Muscle of back (tissue), 13 donors: ENCODE measurements at places on chromosomes 4 and X. TPM values are rescaled to one million over a fixed set of nuclear protein-coding genes. Genes with fewer than 3 reads are reported as not detected.

The HTN1 gene
- not detected for polyA plus RNA-seq

GRCh38 chrX:1507511-1508463 is 29.2 kb downstream of the P2RY8 start:
- DNase-seq, result no peak

The SORCS2 gene
- polyA plus RNA-seq, result 8.9 TPM

DNA sequence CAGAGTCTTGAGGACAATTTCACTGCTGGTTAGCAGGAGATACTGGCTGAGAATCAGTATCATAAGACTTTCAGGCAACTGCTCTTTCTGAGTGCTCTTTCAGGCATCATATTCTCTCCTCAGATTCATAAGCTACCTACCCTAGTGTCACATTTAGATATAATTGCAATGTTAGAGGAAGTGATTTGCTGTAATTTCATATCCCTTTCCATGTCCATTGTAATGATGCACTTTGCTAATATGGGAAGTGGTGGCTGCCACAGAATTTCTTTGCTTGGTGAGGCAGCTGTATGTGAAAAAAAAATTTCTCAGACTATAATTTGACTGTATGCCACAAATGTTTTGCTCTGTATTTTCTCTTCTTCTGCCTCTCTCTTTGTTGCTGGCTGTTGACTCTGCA is 63.3 kb downstream of the DOCK11 start:
- DNase-seq, result no peak

DNA sequence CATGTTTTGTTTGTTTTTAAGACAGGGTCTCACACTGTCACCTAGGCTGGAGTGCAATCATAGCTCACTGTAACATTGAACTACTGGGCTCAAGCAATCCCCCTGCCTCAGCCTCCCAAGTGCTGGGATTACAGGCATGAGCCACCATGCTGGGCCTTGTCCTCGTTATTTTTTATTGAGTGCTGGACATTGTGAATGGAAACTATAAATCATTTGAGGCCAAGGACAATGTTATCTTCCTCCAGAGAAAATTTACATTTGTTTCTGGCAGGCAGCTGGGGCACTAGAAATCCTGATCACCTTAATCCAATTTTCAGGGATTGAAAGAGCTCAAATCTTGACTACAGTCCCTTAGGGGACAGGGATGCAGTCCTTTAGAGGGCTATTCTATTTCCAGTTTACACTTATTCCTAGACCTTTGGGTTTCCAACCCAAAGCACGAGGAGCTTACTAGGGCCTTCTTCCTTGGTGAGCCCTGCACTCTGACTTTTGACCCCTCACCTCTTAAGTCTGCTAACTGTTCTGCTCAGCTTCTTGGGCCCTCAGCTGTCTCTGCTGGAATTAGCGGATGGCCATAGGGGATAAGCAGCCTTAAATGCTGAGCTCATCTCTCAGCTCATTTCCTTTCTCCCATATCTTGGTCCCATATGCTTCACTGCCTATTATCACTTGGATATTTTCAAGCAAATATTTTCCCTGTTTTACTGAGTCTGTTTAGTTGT is 23.0 kb upstream of the PDZD4 start:
- no peak for DNase-seq

The CT45A2 gene
- not detected for polyA plus RNA-seq

The S100G gene
- not detected for polyA plus RNA-seq
